ENCODE measurements at places on chromosomes 2 and 18.

DNA sequence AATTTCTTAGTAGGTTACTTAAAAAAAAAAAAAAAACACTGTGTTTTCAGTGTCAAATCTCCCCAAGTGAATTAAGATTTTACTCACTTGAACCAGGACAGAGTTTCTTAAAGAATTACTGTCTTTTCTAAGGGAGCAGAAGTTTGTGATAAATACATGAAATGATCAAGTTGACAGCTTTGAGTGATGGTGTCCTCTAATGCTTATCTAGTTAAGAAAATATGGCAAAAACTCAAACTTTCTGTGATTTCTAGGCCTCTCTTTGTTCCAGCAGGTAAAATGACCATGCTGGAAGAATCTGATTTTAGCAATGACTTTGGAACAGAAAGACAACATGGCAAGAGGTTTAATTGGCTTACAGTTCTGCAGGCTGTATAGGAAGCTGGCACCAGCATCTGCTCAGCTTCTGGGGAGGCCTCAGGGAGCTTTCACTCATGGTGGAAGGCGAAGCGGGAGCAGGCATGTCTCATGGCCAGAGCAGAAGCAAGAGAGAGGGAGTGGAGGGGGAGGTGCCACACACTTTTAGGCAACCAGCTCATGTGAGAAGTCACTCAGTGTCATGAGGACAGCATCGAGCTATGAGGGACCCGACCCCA, 6.6 kb downstream of the MAPRE2 start:
- DNase-seq = no peak

DNA sequence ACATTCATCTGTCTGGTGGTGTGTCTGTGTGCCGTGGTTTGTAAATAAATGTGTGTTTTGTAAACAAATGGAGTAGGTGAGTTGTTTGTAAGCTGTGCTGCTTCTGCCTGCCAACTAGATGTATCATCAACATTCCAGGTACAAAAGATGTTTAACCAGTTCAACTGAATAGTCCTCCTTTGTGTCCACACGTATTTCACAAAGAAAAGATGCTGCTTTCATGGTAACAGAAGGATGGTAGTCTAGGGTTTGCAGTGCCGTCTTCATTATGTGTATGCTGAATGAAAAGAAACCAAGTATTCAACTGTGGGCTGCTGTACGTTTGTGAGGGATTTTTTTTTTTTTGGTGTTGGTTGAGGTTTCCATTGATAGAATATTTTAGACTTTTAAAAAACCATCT, 72.1 kb downstream of the CAMKMT start:
- DNase-seq = no peak

DNA sequence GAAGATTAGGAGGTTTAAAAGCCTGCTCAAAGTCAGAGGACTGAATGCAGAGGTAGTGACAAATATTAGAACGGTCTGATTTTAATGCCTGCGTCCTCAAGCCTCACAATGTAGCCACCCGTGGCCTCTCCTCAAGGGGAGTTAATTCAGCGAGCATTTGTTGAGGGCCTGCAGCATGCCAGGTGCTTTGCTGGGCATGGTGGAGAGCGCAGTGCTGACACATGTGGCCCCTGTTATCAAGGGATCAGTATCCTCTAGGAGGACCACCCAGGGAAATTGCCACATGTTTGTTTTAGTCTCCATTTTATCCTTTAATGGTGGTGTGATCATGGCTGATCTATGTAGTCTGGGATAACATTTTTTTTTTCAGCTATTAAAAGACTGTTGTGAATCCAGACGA, 19.2 kb downstream of the PMAIP1 start:
- DNase-seq = no peak

- no peak for DNase-seq
These were observed 236.9 kb downstream of the TRIB2 start for GRCh38 chr2:12953596-12953995.

DNA sequence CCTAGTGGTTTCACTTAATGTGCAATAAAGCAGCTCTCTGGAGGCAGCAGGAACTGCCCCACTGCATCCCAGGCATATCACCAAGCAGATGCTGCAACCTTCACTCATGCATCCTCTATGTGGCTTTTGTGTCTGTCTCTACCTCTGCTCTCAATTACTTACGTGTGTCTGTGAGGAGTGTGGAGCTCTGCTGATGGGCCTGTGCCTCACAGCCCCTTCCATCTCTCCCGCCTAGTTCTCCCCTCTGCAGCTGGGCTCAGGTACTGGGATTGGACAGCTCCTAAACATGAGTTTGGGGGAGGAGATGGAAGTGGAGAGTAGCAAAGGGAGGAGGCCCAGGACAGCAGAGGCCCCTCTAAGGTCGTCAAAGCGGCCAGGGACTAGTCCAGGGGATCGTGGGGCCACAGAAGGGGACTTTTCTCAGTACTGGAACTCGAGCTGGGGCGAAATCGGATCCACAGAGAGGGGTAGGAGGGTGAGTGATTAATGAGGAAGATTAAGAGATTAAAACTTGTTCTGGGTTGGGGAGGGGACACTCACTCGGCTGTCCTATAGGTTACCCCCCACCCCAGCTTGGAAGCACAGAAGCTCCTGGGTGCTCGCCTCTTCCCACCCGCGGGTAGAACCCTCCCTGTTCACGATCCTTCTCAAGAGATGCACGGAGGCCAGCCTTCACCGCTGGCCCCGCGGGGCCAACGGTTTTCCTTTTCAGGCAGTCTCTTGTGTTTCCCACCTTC, 2.1 kb upstream of the LBX2 start:
- DNase-seq = no peak

GRCh38 chr18:46577546-46577945, 79.5 kb downstream of the LOXHD1 start:
- DNase-seq = no peak

- no peak for DNase-seq
These were observed 48.8 kb downstream of the HAUS1 start for GRCh38 chr18:46152808-46153617.

- DNase-seq = no peak
These were observed 167.0 kb downstream of the MYO5B start for GRCh38 chr18:50027996-50028395.

DNA sequence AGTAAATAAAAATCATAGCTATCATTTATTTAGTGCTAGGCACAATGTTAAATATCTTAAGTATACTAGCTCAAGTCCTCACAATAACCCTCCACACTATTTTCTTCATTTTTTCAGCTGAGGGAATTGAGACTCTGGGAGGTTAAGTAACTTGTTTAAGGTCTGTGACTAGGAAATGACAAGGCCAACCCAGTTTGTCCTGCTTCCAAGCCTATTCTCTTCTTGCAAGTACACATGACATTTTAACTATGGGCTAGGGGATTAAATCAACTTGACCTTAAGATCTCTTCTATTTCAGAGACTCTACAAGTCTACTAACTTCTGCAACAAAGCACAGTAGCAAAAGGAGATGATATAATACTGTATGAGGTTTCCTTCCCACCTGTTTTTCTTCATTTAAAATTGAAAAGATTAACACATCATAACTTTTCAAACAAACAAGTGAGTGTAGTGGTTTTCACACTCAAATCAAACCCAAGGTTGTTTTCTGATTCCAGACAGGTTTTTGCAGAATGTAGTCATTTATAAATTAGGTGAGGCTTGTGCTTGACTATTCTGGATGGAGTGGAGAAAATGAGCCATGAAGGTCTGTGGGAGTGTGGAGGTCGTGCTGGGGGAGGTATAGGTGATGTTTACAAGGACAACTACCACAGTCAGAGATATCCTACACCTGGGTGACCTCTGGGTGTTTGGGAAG, 57.0 kb downstream of the CD28 start:
- DNase-seq = no peak

DNA sequence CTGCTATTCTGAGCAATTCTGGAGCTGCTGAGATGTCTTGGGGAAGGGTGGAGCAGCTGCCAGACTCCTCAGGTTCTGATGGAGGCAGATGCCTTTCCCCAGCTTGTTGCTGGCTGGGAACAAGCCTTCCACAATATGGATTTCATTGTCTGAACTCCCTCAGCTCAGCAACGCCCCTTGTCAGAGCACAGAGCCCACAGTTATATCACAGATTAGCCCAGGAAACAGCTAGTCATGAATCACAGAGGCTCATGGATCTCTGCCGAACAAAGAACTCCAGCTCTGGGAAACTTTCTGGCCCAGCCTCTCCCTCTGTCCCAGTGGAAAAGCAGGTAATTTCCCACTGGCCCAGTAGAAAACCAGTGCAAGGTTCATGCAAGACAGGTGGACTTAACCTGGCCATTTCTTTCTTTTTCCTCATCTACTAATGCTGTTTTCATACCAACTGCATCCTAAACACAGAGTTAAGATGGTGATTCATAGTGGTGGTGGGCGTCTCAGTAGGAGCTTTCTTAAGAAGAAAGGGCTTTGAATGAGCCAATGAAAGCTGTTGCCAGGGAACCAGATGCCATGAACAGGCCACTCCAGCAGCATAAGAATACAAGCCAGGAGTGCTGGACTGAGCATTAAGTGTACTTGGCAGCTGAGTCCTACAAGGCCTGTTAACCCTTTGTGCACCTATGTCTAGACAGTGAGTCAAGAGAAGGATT, 8.7 kb upstream of the KIAA2012 start:
- peak; percentile 21 for DNase-seq

DNA sequence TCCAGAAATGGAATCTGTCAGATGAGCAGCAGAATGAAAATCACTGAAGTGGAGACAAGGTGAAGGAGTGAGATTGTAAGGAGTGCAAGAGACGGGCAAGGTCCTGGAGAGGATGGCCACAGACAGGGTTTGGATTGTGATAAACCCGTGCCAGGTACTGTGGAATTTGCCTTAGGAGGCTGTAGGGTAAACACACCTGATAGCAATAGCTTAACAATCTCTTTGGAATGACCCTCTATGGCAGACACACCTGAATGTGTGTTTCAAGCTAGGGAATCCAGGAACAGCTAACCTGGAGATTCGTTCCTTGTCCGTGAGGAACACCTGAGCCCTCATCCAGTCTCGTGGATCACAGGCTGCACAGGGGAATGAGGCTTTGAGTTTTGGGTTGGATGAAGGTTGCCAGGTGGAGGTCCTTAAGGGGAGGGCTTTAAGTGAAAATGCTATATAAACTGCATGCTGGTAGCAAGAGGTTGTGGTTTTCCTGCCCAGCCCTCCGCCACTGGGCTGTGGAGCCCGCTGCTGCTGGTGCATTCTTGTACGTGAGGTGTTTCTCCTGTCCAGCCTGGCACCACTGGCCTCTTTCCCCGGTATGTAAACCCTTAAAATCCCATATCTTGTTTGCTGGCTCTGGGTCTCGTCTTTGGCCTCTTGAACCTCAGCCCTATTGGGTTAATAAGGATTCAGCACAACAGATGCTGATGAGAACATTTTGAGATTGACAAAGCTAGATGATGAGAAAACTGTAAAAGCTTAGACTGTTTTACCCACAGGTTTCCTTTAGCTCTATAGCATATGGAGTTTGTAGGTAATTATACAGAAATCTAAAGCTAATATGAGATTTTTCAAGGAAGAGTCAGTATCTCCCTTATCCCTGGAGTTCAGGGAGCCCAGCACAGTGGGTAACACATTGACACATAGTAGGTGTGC, 117.9 kb downstream of the ARHGAP15 start:
- DNase-seq = no peak

- DNase-seq = no peak
These were observed 117.6 kb downstream of the TWIST2 start for GRCh38 chr2:238965371-238966071.

DNA sequence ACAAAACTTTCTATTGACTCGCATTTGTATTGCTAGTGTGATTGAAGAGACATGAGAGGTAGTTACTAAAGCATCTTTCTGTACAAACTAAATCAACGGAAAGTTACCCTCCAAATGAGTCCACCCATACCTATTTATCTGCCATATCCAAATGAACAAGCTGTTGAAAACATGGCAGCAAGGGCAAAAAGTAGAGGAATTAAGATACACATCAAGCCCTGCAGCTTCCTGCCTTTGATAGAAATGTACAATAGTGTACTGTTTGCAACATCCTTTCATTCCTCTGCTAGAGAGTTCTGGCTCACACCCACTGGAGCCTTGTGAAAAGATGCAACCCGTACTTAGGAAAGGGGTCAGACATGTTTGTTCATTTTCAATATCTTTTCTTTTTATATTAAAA, 122.5 kb downstream of the ERBB4 start:
- DNase-seq = no peak

DNA sequence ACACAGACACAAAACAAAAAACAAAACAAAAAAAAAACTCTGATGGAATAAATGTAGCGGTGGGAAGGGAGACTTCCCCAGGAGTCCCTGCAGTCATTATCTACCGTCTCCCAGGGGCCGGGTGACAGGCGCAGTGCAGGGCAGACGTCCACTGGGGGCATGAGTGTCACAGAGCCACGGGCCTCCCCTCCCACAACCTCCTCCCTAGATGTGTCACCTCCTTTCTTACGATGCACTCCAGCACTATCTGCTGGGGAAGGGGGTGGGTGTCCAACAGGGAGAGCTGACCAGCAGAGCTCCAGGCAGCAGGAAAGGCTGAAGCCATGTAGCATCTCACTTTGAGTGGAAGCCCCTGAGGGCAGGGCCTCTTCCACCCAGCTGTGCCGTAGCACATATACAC, 84.5 kb downstream of the LONRF2 start:
- no peak for DNase-seq

- DNase-seq = no peak
These were observed 158.0 kb upstream of the TWIST2 start for GRCh38 chr2:238689871-238690389.

DNA sequence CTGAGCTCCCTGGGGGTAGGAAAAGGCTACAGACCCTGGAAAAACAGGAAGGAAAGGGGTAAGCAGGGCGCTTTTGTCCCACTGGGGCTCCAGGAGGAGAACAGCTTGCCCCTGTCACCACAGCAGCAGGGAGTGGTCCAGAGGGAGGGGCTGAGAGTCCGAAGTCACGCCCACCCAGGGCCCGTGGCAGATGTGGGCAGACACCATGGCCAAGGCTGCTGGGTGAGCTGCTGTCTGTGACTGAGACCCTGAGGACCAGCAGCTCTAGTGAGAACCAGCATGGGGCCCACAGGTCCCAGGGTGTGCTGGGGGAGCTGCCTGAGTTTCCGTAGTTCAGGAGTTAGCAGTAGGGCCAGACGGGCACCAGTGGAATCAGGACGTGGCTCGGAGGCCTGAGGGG, 162.0 kb downstream of the SPP2 start:
- DNase-seq = no peak

- DNase-seq = no peak
These were observed 225.0 kb upstream of the NT5C1B start for GRCh38 chr2:18814387-18814786.

DNA sequence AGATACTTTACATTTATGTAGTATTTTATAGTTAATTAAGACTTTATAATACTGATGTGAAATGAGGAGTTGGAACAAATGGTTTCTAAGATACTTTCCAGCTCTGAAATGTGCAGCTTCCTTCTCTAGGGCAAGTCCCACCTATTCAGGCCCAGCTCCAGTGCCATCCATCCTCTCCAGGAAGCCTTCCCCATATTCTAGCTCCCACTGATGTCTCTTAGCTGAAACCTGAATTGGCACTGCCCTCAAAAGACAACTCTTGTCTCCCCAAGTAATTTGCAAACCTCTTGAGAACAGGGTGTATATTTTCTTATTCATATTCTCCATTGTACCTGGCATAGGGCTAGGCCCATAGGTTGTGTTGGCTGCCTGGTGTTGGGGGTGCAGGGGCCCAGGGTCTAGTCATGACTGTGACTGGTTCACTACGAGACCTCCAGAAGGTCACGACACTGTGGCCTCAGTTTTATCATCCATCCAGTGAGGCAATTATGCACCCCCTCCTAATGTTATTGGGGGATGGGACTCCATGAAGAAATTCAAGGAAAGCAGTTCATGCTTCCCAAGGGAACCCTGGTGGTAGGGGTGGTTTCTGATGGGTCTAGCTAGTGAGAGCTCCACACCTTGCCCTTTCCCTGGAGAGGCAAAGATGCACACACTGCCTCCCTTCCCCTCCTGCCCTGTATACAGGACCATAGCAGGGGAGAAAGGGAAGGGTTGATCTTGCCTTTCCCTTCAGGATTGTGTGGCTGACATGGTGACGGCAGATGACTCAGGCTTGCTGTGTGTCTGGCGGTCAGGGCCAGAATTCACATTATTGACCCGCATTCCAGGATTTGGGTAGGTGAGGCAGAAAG, 2.8 kb downstream of the WDR54 start:
- DNase-seq = no peak

Data from NCI-H187 (cell line).